ENCODE measurements at places on chromosomes 5 and 9.

- DNase-seq: no peak
Measured at GRCh38 chr9:94031946-94032345, 52.3 kb upstream of the PTPDC1 start.

GRCh38 chr5:138824924-138825863 is 49.9 kb downstream of the LRRTM2 start:
- no peak for DNase-seq

DNA sequence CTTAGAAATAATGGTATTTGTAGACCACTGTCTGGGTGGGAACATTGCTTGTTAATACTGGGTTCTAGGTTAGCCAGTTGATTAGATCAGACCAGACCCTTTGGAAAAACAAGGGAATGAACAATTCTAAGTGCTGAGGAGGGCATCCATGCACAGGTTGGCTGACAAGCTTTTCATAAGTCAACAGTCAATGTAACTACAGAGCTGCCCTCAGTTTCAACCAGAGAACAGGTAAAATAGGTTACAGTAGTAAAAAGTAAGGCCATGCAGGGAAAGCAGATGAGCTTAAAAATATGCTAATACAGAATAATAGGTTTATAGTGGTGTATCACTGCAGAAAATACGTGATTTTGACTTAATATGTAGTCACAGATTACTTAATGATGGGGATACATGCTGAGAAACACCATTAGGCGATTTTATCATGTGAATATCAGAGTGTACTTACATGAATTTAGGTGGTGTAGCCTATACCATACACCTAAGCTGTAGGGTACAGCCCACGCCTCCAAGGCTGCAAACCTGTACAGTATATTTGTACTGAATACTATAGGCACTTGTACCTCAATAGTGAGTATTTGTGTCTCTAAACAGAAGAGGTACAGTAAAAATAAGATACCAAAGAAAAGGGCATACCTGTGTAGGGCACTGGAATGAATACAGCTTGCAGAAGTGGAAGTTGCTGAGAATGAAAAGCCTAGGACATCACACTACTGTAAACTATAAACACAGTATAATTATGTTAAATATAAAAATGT is 6.1 kb upstream of the FGF18 start:
- DNase-seq: no peak

DNA sequence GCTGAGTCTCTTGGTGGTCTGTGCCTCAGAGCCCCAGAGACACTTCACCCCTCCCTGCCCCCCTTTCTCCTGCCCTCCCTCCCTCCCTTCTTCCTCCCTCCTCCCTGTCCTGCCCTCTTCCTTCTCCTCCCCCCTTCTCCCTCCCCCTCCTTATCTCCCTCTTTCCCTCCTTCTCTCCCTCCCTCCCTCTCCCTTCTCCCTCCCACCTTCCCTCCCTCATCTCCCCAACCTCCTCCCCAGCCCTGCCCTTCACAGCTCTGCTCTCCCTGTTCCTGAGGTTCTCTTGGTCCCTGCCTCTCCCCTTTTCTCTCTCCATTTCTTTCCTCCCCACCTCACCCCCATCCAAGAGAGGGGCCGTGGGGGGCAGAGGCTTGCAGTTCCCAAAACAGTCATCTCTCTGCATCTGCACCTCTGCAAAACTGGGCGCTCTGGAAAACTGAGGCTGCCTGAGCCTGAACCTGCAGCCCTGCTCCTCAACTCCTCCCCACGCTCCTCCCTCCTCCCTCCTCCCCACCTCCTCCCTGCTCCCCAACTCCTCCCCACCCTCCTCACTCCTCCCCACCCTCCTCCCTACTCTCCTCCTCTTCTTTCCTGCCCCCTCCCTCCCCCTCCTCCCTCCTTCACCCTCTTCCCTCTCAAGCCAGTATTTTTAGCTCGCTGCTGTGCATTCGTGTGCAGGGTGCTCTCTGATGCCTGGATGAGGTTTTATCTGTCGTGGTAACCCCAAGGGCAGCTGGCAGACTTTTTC is 219.1 kb downstream of the C9orf50 start:
- no peak for DNase-seq

DNA sequence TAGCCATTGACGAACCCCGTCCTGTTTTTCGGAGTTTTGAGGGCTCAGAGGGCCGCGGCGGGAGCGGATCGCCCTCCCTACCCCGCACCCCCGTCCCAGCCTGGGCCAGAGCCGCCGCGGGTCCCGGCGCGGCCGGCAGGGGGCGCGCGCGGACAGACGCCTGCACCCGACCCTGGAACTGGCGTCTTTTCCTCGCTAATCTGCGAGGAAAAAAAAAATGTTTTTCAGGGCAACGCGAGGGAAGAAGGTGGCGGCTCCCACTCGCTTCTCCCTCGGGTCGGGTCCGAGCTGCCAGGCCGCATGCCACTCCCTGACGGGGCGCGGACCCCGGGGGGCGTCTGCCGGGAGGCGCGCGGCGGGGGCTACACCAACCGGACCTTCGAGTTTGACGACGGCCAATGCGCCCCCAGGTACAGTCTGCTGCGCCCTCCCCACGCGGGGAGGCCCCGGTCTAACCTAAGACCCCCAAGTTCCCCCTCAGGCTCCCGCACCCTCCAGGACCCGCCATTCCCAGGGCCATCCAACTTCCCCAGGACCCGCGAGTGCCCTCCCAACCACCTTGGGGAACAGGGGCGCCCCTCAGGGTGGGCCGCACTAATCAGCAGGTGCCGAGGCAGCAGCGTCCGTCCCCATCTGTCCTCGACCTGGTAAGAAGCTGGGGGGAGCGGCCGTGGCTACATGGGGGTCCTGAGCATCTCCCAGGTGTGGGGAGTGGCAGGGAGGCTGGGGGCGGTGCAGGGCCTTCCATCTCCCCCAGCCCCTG is at the start of gene KCNT1:
Gene KCNT1, plus strand, starts transcription at position 227 of the 763 bp plus-strand sequence. Its CDS starts 74 bp downstream, at position 301.
- DNase-seq: peak; percentile 14

DNA sequence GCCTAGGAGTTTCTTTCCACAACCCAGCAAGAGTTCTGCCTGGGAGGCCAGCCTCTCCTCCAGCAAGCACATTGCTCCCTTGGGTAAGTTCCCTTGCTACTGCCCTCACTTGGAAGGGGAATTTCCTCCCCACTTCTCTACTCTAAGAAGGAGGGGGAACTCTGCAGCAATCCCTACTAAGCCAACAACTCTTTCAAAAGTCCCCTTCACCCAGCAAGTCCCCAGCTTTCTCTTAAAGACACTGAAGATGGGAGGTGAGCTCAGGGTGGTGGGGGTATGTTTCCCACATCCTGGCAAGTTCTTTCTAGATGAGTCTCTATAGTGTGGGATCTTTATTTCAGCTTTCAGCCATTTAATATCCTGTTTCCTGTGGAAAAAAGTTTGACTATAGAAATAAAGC is 49.0 kb downstream of the PDE8B start:
- no peak for DNase-seq

DNA sequence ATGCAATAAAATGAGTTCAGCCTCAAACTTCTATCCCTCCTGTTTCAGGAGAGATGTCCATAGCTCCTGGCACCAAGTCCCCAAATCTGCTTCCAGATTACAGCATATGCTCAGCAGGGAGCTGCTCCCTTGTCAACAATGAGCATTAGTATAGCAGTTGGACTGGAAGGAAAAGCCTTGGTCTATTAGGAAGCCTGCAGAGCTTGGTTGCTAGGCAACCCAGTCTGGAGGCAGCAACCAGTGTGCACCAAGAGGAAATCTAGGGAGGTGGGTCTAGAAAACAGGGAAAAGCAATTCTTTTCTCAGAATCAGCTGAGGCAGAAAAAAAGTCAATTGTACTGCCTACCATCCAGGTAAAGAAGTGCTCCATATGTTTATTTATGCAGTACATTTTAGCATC is 229.5 kb upstream of the NMUR2 start:
- no peak for DNase-seq

DNA sequence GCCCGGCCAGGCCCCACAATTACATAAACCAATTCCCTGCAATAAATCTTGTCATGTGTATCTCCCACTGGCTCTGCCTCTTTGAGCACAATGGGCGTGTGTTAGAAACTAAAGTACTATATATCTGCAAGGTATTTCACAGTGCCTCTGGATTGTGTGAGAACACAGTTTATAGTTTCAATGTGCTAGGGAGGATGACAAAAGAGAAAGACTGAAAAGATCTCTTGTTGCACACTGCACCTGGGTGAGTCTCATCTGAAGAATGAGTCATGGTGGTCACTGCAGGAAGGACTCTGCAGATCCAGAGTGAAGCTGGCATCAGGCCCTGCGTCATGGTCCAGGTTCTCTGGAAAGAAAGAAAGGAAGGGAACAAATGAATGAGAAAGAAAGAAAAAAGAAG is 20.7 kb upstream of the CTSV start:
- DNase-seq: no peak

DNA sequence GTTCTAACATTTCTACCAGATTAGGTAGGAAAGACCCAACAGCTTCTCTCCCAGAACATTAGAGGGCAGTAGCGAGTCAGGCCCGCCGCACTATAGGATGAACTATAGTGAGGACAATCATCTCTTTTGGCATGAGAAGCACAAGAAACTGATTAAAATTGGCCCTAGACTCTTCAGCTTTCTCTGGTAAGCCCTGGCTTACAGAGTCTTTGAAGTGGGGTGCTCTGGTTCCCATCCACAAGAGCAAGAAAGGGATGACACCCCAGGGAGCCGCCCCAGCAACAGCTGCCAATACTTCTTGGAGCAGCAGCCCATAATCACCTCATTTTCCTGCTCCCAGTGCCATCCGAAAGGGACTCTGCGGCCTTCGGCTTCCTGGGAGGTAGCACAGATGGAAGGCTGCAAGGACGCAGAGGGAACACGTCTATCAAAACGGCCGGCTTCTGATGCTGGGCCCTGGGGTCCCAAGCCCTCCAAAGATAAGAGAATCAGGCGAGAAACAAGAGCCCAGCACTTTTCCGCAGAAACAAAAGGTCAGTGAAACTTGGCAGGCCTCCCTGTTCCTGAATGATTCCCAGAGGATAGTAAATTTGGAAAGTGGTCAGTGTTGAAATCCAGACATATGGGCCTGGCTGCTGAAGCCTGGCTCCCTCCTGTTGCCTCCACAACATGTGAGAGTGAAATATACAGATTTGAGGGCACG is 69.3 kb downstream of the HSD17B3 start:
- DNase-seq: no peak

DNA sequence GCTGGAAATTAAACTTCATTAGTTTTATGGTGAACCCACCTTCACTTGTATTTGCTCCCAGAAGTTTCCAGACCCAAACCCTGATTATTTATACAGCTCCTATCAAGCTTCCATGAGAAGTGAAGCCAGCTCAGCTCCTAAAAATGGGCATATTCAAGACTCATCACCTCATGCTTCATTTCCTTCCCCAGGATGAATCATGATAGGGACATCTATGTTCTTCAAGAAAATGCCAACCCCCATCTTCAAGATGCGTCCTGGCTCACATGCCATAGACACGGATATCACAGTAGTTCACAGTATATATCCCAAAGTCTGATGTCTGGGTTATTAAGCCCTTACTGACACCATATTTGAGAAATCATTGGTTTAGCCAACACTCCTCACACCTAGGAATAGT is 217.6 kb downstream of the NPR3 start:
- DNase-seq: no peak

- DNase-seq: no peak
Measured at GRCh38 chr9:92425474-92425873, 1.2 kb upstream of the OMD start.

- DNase-seq: no peak
Measured at GRCh38 chr9:134575103-134575900, 66.3 kb upstream of the COL5A1 start.

GRCh38 chr5:32949286-32949970 is 238.3 kb downstream of the NPR3 start:
- DNase-seq: no peak

GRCh38 chr5:160280384-160281095 is 31.8 kb downstream of the CCNJL start:
- DNase-seq: no peak

DNA sequence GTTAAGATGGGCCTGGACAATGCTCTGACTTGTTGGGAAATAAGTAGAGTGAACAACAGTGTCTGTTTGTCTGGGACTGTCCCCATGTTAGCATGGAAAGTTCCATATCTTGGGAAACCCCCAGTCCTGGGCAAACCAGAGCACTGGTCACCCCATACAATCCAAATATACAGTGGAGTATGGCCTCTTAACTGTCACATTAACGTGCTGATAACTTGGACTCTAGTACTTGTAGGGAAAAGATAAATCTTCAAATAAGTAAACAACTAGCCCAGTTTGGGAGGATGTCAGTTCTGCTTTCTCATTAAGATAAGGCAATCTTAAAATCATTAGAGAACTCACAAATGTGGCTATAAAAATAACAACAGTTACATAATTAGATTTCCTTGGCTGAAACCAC is 47.6 kb upstream of the JAK2 start:
- no peak for DNase-seq

GRCh38 chr5:120164986-120165385 is 299.1 kb upstream of the PRR16 start:
- DNase-seq: no peak

DNA sequence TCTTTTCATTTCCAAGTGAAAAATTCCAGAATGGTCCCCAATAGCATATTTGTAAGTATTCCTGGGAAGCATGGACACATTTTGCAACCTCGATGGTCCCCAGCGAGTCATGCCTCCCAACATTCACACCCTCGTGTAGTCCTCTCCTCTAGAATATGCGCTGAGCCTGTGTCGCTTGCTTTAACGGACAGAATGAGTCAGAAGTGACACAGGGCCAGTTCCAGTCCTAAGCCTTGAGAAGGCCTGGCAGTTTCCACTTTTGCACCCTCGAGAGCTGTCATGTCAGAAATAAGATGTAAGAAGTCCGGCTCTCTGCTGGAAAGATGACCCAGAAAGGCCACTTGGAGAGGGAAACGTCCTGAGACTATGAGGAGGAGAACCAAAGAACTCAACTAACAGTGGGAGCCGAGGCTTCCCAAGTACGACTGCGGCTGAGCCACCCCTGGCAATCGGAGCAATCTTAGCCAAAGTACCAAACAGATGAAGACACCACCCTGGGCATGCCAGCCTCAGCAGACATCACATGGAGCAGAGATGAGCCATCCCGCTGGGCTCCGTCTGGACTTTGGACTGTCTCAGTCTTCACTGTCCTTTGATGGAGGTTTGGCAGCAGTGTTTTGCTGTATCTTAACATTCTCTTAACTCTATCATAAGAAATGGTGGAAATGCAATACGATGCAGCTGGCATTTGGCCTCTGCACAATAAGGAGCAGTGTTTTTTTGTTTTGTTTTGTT is 42.6 kb upstream of the GFPT2 start:
- DNase-seq: no peak

GRCh38 chr5:25345240-25345771 is 700.5 kb upstream of the CDH10 start:
- DNase-seq: no peak

DNA sequence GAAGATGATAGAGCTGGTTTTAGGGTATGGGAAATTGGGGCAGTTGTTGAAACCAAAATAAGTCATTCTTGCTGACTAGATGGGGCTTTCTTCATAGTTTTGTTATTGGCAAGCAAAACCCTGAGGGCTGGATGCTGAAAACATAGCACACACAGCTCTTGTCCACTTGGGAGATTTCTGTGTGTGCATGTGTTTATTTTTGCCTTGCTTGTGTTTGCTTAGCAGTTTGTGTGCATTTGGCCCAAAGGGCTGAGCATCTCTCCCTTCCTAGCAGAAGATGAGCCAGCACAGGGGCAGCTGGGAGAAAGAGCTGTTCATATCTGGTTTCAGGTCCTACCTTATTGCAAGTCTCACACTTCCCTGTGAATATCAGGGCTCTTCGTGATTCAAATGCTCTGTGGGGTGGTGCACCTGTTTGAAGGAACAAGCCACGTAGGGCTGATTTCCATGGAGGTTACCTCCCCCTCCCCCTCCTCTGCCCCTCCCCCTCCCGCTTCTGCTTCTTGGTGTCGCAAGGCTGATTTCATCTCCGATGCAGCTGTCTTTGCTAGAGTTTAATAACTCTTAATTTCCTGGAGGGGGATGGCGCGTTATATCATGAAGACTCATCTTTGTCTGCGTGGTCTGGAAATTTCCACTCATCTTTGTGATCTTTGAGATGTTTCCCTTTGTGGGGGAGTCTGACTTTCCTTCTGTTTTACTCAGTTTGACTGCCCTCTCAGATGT is 296.5 kb downstream of the ARHGAP26 start:
- no peak for DNase-seq

All from activated naive CD8-positive, alpha-beta T cell treated with anti-CD3 and anti-CD28 coated beads, Interleukin-2, amount 50 U/mL, for 16 hours (primary cell).